ENCODE measurements at places on chromosomes 2 and 18.

- DNase-seq: no peak
Measured at GRCh38 chr18:48896875-48897511, 53.8 kb downstream of the SMAD7 start.

GRCh38 chr2:191012845-191013681 lies 908 bp downstream of the STAT1 start:
- no peak for DNase-seq

- DNase-seq: no peak
Measured at GRCh38 chr2:33491441-33492084, 15.1 kb downstream of the RASGRP3 start.

- no peak for DNase-seq
Measured at GRCh38 chr2:148615381-148615841, 29.1 kb upstream of the EPC2 start.

- no peak for DNase-seq
Measured at GRCh38 chr2:239393941-239394340, 6.9 kb downstream of the HDAC4 start.

- no peak for DNase-seq
Measured at GRCh38 chr18:60215432-60215831, 157.1 kb downstream of the MC4R start.

GRCh38 chr2:23301136-23301535 lies 83.8 kb upstream of the KLHL29 start:
- no peak for DNase-seq

GRCh38 chr2:134410831-134411231 lies 157.0 kb downstream of the MGAT5 start:
- no peak for DNase-seq

DNA sequence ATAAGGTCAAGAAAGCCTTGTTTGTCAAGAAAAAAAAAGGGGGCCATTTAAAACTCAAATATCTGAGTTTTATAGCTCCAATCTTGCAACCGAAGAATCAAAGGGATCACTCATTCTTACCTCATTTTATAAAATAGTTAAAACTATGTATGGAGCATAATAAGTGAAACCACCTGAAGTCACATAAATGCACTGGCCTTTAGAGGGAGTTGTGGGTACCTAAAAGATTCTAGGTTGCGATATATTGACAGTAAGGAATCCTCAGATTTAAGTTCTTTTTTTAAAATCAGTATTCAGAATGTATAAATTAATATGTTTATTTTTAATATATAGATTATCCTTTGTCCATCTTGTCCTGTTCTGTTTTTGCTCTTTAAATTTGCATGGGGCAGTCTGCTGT lies 3.4 kb downstream of the ARHGAP28 start:
- DNase-seq: no peak

- DNase-seq: no peak
Measured at GRCh38 chr2:72033636-72034035, 114.0 kb downstream of the CYP26B1 start.

- DNase-seq: no peak
Measured at GRCh38 chr2:119760237-119760955, 674 bp downstream of the PTPN4 start.

DNA sequence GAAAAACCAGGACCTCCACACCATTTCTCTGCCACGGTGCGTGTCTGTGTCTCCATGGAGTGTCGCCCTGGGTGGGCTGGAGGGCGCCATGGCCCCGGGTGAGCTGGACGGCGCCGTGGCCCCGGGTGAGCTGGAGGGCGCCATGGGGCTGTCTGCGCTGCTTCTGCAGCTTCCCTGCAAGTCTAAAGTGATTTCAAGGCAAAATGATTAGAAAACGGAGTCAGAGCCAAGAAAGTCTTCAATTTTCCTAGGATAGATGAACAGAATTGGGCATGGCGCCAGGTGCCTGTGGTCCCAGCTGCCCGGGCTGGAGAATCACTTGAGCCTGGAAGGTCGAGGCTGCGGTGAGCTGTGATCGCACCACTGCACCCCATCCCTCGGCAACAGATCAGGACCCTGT lies 27.7 kb upstream of the NFATC1 start:
- no peak for DNase-seq

GRCh38 chr2:60413069-60413813 lies 140.2 kb downstream of the BCL11A start:
- DNase-seq: no peak

DNA sequence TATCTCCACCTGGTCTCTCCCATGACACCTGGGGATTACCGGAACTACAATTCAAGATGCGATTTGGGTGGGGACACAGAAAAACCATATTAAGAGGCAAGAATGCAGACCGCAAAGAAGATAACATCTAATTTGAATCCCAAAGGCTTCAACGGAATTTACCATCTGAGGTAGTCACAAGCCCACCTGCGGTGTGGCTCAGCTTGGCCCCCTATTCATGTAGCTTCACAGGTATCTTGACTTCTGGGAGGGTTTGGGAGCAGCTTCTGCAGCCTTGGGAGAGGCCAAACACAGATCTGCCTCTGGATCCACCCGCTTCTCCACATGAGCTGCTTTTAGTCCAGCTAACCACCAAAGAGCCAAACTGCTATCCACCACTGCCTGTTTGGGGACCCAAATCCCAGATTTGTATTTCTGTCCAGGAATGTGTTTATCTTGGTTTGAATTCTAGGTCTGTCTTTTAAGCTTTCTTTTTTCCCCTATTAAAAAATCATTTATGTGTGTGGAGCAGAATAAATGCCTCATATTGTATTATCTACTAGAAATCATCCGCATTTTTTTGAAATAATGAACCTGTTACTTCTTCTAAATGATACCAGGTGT lies 247.6 kb downstream of the DLGAP1 start:
- DNase-seq: no peak

DNA sequence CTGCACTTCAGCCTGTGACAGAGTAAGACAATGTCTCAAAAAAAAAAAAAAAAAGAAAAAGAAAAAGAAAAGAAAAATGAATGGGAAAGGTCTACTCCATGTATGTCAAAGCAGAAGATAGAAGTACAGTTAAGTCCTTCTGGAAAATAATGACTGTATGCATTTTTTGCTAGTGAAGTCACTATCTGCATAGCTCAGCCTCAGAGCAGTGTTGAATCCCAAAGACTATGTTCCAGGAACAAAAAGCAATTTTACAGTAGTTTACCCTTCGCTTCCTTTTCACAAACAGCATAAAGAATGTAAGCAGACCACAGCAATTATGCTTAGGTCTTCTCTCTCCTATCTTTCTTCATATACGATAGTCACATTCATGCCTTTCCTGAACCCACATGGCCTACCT lies 497.4 kb downstream of the CMPK2 start:
- DNase-seq: no peak

DNA sequence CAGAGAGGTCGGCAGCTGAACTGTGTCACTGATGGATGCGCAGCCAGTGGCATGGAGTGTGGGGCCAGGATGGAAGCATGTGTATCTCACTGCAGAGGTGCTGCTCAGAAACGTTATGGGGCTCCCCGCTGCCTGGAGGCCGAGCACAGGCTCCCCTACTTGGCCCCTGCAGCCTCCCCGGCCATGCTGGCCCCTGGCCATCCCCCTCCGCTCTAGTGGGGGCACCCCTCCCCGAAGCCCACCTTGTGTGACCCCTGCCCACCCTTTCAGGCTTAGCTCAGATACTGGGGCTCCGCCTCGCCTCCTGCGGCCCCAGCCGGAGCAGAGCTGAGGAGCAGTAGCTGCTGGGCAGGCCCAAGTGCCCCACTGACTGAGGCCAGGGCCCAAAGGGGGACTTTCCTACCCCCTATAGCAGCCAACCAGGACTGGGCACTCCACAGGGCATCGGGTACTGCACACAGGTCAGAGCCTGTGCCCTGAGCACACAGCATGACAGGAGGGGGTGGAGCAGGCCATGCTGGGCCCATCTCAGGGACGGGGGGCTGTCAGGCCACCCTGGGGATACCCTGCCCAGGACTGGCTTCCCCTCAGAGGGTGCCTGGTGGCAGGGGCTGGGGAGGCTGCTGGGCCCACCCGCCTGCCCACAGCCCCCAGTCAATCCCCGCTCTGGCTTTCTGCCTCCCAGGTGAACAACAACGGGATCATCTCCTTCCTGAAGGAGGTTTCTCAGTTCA lies 31.3 kb downstream of the SNED1 start:
- DNase-seq: no peak

DNA sequence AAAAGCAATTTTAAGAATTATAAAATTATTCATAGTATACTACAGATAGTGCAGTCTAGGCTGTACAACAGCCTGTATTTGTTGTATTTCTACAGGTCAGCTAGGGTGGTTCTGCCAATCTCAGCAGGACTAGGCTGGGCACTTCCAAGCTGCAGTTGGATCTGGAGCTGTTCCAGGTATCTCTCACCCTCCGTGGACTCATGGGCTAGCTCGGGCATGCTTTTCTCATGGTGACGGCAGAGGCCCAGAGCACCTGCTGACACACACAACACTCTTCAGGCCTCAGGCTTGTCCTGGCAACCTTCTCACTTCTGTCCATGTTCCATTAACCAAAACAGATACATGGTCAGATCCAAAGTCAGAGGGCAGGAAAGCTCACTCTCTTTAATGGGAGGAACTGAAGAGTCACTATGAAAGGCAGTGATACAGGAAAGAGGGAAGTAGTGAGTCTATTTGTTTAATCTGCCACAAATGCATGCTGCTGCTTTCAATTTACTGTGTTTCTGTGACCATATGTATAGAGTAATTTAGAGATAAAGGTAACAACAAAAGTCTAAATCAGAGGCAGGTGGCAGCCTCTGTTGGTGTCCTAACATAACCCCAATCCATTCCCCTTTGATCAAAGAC lies 462.4 kb upstream of the ACVR2A start:
- no peak for DNase-seq

DNA sequence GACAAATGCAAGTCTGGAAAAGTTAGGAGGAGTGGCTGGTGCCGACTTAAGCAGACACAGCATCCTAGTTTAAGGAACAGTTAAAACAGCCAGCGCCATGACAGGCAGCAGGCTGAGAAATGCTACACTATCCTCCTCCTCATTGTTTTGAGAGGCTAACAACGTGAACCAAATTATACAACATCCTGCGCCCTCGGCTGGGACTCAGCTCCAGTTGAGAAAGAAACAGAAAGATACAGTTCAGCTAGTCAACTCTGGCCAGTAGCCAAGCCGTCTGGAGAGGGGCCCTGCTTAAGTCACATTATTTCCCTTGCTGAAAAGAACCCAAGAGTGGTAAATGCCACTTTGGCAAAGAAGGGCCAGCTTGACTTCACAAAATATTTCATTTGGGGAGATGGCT lies 90.2 kb downstream of the BCL11A start:
- no peak for DNase-seq

DNA sequence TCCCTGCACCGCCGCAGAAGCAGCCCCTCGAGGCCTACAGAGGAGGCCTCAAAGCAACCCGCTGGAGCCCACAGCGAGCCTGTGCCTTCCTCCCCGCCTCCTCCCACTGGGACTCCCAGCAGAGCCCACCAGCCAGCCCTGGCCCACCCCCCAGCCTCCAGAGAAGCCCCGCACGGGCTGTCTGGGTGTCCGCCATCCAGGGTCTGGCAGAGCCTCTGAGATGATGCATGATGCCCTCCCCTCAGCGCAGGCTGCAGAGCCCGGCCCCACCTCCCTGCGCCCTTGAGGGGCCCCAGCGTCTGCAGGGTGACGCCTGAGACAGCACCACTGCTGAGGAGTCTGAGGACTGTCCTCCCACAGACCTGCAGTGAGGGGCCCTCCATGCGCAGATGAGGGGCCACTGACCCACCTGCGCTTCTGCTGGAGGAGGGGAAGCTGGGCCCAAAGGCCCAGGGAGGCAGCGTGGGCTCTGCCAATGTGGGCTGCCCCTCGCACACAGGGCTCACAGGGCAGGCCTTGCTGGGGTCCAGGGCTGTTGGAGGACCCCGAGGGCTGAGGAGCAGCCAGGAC lies 31.2 kb downstream of the GPC1 start:
- no peak for DNase-seq

DNA sequence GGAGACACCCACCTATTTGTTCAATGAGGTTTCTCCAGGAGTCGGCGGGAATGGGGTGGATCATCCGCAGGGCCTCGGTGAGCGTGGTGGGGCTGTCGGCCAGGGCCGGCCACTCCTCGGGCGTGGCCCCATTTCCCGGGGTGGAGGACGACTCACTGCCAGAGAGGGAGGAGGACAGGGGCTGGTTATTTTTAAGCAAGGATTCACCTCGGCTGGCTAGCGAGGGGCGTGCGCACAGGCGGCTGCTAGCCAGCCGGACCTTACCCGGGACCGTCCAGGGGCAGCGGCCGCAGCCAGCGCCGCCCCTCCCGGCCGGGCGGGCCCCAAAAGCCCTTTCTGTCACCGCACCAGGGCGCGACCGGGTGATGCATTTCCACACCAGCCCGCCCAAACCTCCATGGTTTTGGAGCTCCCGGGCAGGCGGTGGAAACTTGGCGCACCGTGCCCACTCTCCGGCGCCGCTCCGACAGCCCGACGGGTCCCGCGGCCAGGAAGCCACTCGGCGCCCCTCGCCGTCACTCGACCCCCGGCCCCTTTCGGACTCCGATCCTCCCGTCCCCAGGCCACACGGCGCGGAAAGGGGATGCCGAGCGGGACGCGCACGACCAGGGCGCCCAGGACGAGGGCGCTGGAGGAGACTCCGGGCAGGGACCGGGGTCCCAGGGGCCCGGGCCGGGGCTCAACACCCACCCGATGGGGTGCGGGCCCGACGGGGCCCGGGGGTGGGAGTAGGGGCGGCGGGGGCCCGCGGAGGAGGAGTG lies 57.1 kb downstream of the SNORC start:
- no peak for DNase-seq

- DNase-seq: no peak
Measured at GRCh38 chr18:9735879-9736278, 27.8 kb downstream of the RAB31 start.

DNA sequence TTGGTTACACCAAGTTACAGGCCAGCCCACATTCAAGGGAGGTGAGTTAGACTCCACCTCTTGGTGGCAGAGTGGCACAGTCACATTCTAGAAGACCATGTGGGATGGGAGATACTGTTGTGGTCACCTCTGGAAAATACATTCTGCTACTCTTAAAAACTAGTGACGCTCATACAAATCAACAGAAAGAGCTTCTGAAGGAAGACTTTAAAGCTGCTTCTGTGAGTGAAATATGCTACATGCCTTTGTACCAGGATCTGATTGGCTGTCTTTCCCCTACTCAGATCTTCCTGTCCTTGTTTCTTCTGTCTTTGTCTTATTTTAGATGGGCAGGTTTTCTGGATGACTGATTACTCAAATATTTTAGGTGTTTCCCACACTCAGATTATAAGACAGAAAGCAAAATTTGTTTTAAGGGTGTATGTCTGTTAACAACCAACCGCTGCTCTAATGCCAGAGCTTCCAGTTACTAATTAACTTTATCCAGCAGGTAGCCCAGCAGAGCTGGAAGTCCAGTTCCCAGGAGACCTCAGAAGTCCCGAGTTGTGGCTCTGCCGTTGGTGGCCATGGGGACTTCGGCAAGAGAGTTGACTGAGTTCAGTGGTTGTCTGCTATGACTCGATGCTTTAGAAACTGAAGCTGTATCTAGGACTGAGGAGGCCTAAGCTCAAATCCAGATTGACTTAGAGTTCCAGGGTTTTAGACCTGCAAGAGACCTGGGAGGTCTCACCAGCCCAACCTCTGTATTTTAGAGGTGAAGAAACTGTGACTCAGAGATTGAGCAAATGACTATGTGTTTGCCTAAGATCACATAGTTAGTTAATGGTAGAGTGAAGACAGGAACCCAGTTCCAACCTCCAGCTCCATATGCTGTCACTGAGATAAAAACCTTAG lies 7.4 kb downstream of the IL1R2 start:
- no peak for DNase-seq

GRCh38 chr2:216328347-216328746 lies 43.9 kb downstream of the MARCHF4 start:
- DNase-seq: no peak

- DNase-seq: no peak
Measured at GRCh38 chr2:180077295-180077906, 70.3 kb upstream of the CWC22 start.

GRCh38 chr2:196758474-196759377 lies 40.8 kb downstream of the GTF3C3 start:
- no peak for DNase-seq

GRCh38 chr18:21991886-21992285 lies 177.5 kb upstream of the GATA6 start:
- no peak for DNase-seq

All from central memory CD4-positive, alpha-beta T cell (primary cell).